KBM-7 (cell line): ENCODE measurements at places on chromosomes 2 and 18.

DNA sequence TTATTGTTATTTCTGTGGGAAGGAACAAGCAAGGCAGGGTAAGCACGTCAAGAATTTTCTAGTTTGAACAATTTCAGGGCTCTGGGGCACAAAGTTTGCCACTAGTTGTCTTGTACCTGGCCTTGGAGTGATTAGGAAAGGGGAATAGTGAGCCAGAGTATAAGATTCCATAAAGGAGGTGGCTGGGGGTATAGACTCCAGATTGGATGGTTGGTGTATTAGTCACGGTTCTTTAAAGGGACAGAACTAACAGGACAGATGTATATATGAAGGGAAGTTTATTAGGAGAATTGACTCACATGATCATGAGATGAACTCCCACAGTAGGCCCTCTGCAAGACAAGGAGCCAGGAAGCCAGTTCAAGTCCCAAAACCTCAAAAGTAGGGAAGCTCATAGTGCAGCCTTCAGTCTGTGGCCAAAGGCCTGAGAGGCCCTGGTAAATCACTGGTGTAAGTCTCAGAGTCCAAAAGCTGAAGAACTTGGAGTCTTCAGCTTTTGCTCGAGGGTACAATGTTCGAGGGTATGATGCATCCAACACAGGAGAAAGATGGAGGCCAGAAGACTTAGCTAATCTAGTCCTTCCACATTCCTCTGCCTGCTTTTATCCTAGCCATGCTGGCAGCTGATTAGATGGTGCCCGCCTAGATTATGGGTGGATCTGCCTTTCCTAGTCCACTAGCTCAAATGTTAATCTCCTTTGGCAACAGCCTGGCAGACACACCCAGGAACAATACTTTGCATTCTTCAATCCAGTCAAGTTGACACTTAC, 31.5 kb upstream of the PTPRM start:
- DNase-seq, result no peak

GRCh38 chr2:191617575-191617974, 60.4 kb upstream of the NABP1 start:
- DNase-seq, result peak; percentile 71

DNA sequence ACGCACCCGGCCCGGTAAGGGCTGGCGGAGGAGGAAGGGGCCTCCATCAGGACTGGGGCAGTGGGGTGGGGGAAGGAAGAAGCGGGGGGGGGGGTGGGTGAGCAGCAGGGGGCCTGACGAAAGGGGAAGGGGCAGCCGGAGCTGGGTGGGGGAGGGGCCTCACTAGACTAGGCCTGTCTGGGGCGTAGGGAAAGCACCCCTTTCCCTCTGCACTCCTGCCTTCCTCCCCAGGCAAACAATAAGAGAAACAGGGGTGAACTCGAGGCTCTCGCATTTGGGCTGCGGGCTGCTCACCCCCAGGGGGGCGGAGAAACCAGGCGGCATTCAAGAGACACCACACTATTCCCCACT, 82.7 kb upstream of the POMC start:
- no peak for DNase-seq

DNA sequence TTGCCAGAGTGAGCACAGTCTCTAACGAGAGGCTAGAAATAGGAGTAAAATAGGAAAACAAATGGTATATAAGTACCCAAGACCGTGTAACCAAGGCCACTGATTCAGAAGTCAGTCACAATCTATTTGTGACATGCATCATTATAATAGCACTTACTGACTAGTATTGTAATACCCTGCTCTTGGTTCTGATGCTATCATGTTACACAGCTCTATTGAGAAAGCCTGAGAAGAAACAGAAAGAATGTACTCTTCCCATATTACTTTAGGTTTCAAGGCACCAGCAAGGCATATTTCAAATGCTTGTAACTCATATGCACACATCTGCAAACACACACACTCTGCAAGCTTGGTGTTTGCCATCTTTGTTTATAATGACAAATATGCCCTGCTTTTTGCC, 746.4 kb downstream of the SLC4A3 start:
- DNase-seq, result no peak
